ENCODE measurements at places on chromosomes 13 and 19.

DNA sequence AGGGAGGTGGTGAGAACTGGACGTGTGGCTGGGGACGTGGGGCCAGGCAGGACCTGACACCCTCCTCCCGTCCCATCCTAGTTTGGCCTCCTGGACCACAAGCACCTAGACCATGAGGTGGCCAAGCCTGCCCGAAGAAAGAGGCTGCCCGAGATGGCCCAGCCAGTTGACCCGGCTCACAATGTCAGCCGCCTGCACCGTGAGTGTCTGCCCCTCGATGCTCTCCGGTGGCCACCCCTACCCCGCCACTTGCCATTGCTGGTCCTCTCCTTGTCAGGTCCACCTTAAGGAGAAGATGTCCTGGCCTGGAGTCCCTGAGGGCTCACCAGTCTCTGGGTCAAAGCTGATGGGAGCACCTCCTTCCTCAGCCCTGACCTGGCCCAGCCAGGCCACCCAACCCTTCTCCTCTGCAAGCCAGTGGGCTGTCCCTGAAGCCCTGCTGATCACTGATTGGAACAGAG, 2.2 kb downstream of the ANGPTL4 start:
- H3K36me3 ChIP-seq = no peaks in the 10 kb centered on the region
- no peak overlapping the region for H3K27ac ChIP-seq
- DNase-seq = no peak
- no peak overlapping the region for H3K4me3 ChIP-seq
- no peaks in the 10 kb centered on the region for H3K27me3 ChIP-seq
- peaks cover 16% of the 10 kb centered on the region for H3K4me1 ChIP-seq

DNA sequence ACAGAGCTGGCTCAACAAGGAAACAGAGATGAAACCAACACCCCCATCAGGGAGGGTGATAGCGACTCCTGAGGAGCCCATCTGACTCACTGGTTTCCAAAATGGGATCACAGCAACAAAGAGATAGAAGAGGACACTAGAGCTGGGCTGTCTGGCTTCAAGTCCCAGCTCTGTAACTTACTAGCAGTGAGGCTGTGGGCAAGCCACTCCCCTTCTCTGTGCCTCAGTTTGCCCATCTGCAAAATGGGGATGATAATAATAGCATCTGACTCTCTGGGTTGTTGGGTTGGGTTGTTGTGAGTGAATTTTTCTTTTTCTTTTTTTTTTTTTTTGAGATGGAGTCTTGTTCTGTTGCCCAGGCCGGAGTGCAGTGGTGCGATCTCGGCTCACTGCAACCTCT, 14.3 kb downstream of the IGSF23 start:
- no peak overlapping the region for H3K27ac ChIP-seq
- no peak for DNase-seq

- H3K4me3 ChIP-seq = peak overlapping the region; percentile 77
- H3K27me3 ChIP-seq = peaks cover 51% of the 10 kb centered on the region
- peaks cover 2% of the 10 kb centered on the region for H3K4me1 ChIP-seq
- no peak overlapping the region for H3K27ac ChIP-seq
These were observed 11.8 kb upstream of the ERFL start for GRCh38 chr19:41939861-41940730.

- H3K27ac ChIP-seq = no peak overlapping the region
- H3K4me1 ChIP-seq = peaks cover 8% of the 10 kb centered on the region
- no peak for DNase-seq
- peaks cover 23% of the 10 kb centered on the region for H3K27me3 ChIP-seq
- no peak overlapping the region for H3K4me3 ChIP-seq
These were observed 3.4 kb downstream of the TMEM145 start for GRCh38 chr19:42316223-42317211.

GRCh38 chr13:32863596-32863995, 152.6 kb upstream of the KL start:
- no peak overlapping the region for H3K27ac ChIP-seq
- H3K4me3 ChIP-seq = no peak overlapping the region
- no peaks in the 10 kb centered on the region for H3K36me3 ChIP-seq
- no peaks in the 10 kb centered on the region for H3K4me1 ChIP-seq
- no peaks in the 10 kb centered on the region for H3K27me3 ChIP-seq

- no peaks in the 10 kb centered on the region for H3K27me3 ChIP-seq
- no peaks in the 10 kb centered on the region for H3K4me1 ChIP-seq
- no peaks in the 10 kb centered on the region for H3K36me3 ChIP-seq
- H3K4me3 ChIP-seq = no peak overlapping the region
These were observed 60.9 kb downstream of the ATP8A2 start for GRCh38 chr13:25432691-25433090.

DNA sequence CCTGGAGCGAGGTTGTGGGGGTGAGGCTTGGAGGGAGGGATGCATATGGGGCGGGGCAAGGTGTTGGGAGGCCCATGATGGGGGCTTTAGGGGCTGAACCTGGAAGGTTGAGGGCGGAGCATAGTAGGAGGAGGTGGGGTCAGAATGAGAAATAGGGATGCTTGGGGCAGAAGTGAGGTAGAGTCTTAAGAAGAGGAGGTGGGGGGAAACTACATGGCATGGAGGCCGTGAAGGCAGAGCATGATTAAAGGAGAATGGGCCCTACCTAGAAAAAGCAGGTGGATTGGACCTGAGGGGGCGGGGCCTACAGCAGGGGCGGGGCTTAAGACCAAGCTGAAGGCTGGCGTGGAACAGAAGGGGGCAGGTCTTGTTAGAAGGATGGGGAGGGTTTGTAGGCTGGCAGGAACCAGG, 799 bp downstream of the NR1H2 start:
- peaks cover 49% of the 10 kb centered on the region for H3K36me3 ChIP-seq
- no peaks in the 10 kb centered on the region for H3K27me3 ChIP-seq
- no peak overlapping the region for H3K4me3 ChIP-seq
- peak overlapping the region; percentile 27 for H3K27ac ChIP-seq
- peaks cover 3% of the 10 kb centered on the region for H3K4me1 ChIP-seq

Measured in neuronal stem cell (in vitro differentiated cells).